Hematopoietic multipotent progenitor cell treated with erythropoietin and hydrocortisone succinate and interleukin-3 and kit ligand, for 4 days (in vitro differentiated cells): ENCODE measurements at places on chromosomes 1 and 21.
A peak's percentile ranks its signal among the peaks of the same experiment; 100 is the strongest.

DNA sequence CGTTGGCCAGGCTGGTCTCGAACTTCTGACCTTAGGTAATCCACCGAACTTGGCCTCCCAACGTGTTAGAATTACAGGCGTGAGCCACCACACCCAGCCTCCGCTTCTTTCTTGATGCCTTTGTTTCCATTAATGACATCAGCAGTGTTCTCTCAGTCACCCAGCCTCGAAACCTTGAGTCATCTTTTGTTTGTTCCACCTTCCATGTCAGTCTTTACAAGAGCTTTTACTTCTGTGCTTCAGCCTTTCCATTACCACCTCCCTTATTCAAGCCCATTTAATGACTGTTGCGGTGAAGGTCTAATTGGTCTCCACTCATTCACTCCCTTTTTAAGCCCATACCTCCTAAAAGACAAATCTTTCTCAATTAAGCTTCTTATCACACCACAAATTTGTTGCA lies 146.6 kb upstream of the ADGRL2 start:
- no peak for DNase-seq

- DNase-seq = no peak
Measured at GRCh38 chr1:30704765-30705509, 18.4 kb downstream of the MATN1 start.

DNA sequence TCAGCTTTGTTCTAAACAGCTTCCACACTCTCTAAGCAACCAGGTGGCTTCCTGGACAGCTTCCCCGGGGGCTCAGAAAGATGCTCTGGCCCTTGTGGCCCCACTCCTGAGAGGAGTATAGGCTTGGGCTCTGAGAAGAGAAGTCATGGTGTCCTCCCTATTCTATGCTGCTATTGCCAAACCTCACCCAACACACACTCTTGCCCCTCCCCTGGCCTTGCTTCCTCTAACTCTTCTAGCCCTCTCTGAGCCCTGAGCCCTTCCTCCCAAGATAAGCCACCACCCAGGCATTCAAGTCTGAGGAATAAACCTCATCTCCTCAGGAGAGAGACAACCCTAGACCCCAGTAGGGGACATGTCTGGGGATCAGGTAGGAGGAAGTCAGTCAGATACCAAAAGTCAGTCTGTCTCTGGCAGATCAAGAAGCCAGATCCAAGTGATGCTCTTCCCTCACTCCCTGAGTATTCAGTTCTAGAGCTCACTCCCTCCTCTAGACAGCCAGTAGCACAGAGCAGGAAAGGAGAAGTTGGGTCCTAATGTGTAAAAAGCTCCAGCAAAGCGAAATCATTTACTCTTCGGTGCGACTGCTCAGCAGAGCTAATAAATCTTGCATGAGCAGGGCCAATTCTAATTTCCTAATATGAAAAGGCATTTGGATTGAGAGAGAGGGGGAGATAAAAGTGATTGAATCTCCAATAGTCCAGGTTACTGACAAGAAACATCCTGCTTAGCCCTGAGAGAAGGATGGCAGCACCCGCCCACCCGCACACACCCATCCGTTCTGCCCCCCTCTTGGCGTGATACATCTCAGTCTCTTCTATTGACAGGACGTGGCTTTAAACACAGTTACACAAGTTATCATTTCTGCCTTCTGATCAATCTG lies 50.5 kb downstream of the DMAP1 start:
- DNase-seq = peak; percentile 73

GRCh38 chr21:46634427-46634826 lies 1.0 kb upstream of the PRMT2 start:
- no peak for DNase-seq

DNA sequence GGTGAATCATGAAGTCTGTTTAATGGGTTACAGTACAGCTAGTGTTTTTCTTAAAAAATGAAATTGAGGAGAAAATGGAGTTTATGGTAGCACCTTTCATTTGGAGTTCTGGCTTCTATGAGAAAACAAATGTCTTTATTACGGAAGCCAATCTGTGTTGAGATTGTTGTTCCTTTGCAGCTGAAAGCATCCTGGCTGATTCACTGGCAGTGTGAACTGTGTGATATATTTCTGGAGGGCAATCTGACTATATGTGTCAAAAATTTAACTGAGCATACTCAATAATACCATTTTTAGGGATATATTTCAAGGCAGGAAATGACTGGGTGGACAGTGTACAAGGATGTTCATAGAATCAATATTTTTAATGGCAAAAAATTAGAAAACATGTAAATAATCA lies 46.6 kb upstream of the LYST start:
- no peak for DNase-seq

- peak; percentile 16 for DNase-seq
Measured at GRCh38 chr1:19596065-19596713, 47.9 kb upstream of the NBL1 start.

DNA sequence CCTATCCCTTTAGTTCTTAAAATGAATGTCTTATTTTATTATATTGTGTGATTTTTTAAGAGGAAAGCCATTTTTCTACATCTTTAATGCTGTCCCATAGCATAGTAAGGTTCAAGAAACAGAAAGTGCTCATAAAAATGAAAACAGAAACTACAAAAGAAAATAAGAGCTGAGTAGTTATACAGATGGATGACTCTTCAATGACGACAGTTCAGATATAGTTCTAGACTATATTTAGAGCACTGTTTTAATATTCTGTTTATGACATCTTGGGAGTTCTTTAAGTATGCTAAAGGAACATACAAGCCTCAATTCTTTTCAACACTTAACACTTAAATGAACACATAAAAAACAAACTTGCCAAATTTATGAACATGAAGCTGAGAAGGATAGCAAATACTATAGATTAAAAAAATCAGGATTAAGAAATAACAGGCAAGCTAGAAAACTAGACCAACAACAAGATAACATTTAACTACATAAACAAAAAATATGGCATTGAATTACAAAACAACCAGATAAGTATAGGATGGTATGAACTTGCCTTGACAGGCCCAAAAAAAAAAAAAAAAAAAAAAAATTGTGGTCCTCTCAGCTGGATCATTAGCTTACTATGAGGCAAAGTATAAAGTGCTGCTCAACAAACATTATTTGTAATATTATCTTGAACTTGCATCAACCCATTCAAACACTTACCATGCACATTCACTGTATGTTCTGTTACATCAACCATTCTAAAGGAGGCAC lies 87.9 kb downstream of the ZZZ3 start:
- DNase-seq = no peak

DNA sequence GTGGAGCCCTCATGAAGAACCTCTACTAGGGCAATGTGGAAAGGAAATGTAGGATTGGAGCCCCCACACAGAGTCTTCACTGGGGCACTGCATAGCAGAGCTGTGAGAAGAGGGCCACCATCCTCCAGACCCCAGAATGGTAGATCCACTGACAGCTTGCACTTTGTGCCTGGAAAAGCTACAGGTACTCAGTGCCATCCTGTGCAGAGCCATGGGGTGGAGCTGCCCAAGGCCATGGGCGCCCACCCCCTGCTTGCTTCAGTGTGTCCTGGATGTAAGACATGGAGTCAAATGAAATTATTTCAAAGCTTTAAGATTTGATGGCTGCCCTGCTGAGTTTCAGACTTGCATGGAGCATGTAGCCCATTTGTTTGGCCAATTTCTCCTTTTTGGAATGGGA lies 17.2 kb upstream of the TSHB start:
- no peak for DNase-seq

DNA sequence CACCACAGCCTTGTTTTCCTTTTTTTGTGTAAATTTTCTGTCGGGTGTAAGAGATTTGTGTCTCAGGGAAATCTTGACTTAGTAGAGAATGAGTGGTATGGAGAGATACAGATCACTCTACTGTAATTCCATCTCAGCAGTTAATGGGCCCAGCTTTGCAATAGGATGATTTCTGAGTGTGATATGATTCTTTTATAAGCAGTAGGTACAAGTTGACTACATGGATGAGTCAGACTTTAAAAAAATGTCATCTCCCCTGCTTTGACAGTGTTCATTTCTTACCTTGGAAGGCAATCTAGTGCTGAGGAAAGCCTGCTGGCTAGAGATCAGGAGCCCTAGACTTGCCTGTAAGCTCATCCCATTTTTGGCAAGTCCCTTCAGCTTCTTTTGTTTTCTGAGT lies 261.9 kb downstream of the RYR2 start:
- DNase-seq = no peak

GRCh38 chr1:217921126-217921904 lies 290.2 kb downstream of the SPATA17 start:
- DNase-seq = no peak

- no peak for DNase-seq
Measured at GRCh38 chr1:115136706-115137105, 47.4 kb upstream of the TSPAN2 start.

DNA sequence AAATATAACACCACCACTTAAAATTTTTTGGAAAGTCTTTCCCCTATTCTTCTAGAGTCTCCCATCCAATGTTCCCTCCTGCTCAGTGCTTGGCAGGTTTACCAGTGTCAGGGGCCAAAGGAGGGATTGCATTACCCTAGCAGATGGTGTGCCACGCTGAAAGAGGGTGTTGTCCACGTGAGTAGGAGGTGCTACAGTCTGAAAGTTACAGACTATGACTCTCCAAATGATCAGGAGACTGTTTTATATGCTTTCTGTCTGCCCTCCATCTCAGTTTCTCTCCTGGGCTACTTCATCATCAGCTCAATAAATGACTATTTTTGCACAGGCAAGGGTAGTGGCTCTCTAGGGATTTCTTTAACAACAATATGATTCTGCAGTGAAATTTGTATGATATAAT lies 31.3 kb upstream of the ANGPTL7 start:
- no peak for DNase-seq

DNA sequence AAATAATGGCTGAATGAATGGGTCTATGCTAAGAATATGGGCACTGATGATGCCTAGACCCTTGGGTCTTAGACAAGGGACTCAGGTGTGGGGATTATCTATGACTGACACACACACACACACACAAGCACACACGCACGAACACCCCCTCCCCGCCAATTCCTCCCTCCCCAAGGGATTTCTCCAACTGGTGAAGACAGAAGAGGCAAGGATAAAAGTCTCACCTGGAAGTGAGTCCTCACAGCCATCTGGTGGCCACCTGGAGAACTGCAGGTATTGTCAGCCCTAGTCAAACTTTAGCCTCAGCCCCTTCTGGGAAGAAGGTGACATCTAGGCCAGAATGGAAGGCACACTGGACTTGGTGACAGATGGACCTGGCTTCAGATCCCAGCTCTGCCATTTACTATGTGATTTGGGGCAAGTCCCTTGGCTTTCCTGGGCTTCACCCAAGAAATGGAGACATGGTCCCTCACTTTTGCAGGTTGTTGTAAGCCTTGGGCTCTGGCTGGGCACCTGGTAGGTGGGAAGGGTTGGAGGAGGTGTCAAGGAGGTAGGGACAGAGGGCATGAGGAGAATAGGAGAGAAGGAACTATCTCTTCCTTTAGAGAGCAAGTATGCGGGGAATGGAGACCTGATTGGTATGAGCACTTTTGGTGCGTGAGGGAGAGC lies 4.0 kb upstream of the GPR3 start:
- peak; percentile 64 for DNase-seq

- peak; percentile 3 for DNase-seq
Measured at GRCh38 chr21:39612233-39613040, at the start of gene B3GALT5. Gene B3GALT5 (plus strand): TSS chr21:39612940. CDS start chr21:39660560, 47,620 bp downstream.

DNA sequence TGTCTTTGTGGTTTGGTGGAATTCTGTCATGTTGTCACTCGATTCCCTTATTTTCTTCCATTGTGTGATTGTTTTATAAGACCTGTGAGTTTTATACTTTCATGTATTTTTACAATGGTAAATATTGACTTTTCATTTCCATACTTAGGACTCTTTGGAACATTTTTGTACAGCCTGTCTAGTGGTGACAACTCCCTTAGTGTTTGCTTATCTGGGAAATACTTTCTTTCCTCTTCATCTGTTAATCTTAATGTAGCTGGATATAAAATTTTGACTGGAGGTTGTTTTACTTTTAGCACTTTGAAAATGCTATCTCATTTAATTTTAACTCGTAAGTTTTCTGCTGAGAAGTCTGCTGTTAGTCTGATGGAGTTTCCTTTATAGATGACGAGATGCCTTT lies 310.5 kb downstream of the NUF2 start:
- no peak for DNase-seq

- DNase-seq = no peak
Measured at GRCh38 chr1:221855156-221855555, 113.3 kb upstream of the DUSP10 start.

GRCh38 chr1:10589074-10589473 lies 114.3 kb downstream of the PEX14 start:
- no peak for DNase-seq

DNA sequence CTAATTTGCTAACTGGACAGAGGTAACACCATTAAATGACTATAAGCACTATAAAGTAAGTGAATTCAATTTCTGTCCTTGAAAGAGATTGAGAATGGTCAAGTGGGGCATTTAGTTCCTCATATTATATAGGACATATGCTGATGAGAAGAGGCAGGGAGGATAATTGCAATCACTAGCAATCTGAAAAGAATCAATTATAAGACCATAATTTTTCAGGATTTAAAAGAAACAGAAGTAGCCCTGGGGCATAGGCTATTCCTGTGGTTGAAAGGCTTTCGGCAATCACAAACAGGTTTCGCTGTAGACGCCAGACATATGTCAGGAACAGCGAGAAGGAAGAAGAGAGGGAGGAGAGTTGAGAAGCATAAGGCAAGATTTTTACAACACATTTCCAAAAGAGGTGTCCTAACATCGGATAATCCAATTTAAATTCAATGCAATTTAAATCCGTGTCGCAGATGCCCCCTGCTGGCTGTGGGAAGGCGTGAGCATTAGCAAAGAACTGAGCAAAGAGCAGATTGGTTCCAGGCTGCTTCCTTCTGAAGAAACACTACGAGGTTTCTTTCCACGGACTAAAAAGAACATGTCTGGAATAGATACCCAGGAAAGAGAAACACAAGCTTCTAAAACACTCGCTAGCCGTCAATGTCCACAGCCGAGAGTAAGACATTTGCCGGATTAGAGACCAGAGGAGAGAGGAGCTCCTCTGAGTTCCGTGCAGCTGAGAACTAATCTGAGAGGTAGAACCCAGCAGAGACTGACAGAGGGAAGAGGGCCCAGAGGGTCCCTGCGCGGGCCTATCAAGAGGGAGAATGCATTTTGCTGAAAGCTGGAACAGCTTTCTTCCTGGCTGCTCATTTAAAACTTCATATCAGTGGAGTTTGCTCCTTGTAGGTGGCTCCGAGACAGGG lies 27.9 kb downstream of the RGS5 start:
- peak; percentile 71 for DNase-seq

- DNase-seq = no peak
Measured at GRCh38 chr1:119472080-119472818, 34.8 kb upstream of the HSD3B1 start.

DNA sequence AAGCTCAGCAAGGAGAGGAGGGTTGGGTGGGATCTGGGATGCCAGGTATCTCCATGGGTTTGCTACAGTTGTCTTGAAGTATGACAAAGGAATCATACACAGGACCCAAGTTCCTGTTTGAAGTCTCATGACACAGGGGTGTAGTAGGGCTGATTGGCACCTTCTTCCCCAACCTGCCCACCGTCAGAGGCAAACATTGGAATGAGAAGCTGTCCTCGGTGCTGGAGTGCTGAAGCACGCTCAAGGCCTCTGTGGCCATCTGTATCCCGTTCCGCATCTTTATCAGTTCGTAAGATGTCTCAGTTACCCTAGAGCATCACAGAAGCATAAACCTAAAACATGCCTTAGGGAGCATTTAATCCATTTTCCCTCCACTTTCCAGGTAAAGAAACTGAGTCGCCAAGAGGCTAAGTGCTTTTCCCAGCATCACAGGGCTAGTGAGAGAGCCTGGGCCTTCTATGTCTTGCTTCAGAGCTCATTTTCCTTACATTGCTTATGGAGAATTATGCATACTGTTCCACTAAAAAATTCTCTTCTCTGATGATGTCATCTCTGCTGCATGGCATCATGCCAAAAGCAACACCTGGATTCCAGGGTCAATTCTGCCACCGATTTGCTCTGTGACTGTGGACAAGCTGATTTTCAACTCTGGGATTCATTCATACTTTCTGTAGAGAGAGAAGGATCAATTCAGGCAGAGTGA lies 34.2 kb downstream of the VWA5B1 start:
- no peak for DNase-seq
